ENCODE measurements at places on chromosomes 13 and 19.

- DNase-seq: peak; percentile 54
Observed at GRCh38 chr19:1104311-1105007, 665 bp downstream of the GPX4 start.

DNA sequence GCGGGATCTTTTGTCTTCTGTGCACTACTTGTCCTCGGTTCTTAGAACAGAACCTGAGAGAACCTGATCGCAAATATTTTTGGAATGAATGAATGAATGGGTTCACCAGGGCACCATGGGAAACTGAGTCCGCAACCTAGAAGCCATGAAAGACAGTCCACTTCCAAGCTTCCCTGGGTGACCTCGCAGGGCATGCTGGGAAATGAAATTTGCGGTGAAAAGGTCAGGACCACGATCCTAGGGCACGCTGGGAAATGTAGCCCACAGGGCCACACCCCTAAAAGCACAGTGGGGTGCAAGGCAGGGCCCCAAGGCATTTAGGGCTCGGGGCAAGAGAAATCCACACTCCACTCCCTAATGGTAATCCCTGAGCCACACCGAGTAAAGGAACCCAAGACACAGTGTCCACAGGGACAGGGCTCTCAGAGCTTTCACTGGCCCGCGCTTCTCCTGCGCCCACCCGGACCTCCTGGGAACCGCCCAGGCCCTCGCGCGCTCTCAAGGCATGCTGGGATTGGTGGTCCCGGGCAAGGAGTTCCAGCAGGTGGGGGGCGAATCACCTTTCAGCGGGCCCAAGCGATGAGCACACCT lies 1.1 kb upstream of the PPP1R12C start:
- no peak for DNase-seq

DNA sequence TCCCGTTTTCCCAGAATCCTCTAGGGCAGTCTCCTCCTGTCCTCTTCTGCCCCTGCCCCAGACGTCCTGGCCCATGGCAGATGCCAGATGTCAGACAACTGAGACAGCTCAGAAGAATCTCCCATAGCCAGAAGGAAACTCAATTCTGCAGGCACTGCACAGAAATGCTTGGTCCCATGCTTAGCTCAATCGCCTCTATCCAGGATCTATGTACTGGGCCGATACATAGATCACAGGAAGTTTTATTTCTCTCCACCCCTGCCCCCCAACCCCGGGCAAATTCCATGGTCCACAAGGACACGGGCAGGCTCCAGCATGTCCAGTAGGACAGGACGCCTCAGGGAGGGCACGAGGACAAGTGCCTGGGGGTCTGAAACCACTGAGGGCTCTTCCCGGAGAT lies 4.8 kb downstream of the MBD3 start:
- DNase-seq: no peak

DNA sequence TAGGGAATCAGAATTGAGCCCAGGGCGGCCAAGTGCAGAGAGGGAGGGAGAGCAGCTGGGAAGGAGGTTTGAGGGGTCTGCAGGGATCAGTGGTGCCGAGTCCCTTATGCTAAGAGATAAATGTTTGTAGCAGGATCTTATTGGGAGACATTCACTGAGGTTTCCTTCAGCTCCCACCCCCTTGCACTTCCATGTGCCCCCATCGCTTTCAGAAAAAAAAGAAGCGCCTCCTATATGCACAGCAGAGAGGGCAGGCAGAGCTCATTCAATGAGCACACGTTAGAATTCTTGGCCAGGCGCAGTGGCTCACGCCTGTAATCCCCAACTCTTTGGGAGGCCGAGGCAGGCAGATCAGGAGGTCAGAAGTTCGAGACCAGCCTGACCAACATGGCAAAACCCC lies 28.0 kb downstream of the CYP4F2 start:
- DNase-seq: no peak

DNA sequence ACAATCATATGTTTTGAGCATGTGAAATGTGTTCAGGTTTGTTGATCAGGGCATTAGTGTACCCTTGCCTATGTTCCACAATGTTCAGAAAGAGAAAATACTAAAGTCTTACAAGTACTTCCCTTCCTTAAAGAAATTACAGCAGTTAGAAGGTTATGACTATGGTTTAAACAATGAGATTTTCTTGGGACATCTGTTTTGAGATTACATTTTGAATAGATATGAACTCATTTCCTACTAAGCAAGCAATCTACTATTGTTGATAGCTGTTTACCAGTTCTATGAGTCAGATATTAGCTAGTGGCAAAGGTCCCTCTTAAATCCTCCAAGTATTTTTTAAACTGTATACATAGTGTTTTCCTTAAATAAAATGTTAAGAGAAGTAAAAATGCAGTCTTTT lies 241.3 kb downstream of the DACH1 start:
- no peak for DNase-seq

DNA sequence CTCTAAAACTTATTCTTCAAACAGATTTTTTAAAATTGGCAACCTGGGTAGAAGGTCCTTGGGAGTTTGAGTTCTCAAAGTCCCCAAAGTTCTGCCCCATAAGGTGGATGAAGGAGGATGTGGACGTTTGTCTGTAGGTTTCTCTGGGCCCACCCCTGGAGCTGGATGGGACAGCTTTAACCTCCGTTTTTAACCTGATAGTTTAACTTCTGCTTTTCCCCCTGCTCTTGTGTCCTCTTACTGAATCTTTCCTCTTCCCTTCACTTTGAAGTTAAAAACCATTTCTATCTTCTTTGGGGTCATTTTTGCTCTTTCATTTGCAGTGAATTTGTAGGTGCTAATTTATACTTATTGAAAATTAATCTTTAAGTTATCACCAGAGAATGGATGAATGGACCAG lies 79.1 kb downstream of the ESD start:
- no peak for DNase-seq

DNA sequence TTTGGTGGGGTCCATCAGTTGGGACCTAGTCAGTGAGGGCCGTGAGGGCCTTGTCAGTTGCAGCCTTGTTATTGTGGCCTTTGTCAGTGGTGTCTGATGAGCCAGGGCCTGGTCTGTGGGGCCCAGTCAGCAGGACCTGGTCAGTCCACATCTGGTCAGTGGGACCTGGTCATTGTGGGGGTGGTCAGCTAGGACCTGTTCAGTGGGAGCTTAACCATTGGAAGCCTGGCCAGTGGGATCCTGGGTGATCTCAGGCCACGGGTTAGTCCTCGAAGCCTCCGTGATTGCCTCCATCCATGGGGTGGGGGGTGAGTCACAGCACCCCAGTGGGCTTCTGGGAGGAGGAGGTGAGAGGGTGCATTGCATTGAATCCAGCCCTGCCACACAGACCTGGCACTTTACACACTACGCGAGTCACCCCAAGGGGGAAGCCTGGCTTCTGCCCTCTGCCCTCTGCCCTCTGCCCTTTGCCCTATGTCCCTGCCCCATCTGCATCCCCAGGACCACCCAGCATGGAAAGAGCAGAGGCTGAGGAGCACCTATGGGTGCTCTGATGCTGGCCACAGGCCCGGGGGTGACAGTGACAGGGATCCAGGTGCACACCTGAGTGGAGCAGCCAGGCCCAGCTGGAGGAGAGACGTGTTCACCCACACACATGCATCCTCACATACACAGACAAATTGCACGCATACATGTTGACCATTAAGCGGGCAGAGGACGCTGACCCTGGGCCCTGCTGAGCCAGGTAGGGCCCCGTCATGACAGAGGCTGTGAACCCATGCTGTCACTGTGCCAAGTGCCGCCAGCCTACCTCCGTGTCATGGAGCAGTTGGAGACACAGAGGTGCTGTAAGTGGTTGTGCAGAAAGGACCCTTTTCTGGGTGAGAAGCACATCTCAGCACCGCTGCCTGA lies 59.8 kb upstream of the TPM4 start:
- no peak for DNase-seq

DNA sequence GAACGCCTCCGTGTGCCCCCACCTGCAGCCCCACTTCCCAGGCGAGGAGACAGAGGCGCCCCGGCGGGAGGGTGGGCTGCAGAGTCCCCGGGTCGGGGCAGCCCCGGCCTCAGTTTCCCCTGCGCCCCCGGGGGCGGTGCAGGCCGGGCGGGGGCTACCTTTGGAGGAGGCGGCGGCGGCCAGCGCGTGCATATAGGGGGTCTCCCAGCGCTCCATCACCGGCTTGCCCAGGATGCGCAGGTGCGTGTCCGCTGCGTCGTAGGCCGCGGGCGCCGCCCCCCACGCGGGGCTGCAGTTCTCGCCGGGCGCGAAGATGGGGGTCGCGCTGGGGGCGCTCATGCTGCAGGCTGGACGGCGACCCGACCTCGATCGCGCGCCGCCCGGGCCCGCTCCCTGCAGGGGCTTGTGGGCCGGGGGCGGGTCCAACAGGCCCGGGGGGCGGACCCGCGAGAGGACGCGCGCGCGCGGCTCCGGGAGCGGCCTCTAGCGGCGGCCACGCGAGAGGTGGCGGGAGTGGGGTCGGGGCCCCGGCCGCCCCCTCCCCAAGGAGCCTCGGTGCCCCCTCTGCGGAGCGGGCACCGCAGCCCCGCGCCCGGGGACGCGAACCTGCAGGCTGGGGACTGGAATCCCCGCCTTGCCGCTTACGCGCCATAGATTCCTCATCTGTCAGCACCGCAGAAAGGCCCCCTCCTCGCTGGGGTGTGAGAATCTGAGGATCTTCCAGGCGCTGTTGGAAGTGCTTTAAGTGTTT lies at the start of gene GAMT:
Gene GAMT, minus strand, starts transcription at position 405 of the 751 bp plus-strand sequence. Its CDS starts 66 bp downstream, at position 339.
- peak; percentile 39 for DNase-seq

- DNase-seq: no peak
Observed at GRCh38 chr19:14114854-14115253, 2.7 kb downstream of the PRKACA start.

DNA sequence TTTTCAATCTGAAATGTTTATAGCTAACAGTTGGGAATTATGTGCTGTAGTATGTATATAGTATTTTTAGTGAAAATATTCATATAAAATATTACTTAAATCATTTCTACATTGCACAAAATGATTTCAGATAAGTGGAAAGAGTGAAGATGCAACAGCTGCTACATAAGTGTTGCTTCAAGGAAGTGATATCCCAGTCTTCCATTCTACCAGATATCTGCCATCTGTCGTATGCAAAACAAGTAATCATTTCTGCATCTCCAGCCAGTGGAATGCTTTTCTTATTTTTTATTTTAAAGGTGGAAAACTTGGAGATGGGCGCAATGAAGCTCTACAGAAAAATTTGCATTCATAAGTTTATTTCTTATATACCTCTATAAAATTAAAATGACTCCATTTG lies 152.5 kb upstream of the MAB21L1 start:
- DNase-seq: no peak
